RWPE2 (cell line): ENCODE measurements at places on chromosomes 3 and 15.

- DNase-seq: no peak
Observed at GRCh38 chr3:183073839-183074238, 25.5 kb downstream of the MCCC1 start.

DNA sequence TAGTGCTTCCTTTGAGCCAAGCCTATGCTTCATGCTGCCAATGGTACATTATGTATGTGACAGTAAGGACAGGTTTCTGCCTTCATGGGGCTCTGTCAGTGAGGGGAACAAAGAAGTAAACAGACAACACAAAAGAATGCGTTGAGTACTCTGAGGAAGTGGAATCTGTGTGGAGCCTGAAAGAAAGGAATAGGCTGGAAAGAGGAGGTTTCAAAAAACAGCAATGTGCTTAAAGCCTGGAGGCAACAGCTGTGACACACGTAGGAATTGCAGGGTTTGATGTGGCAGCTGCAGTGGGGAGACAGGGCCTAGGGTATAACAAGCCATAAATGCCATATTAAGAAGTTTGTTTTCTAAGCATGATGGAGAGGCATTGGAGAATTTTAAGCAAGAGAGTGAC, 316.7 kb downstream of the CLSTN2 start:
- no peak for DNase-seq

DNA sequence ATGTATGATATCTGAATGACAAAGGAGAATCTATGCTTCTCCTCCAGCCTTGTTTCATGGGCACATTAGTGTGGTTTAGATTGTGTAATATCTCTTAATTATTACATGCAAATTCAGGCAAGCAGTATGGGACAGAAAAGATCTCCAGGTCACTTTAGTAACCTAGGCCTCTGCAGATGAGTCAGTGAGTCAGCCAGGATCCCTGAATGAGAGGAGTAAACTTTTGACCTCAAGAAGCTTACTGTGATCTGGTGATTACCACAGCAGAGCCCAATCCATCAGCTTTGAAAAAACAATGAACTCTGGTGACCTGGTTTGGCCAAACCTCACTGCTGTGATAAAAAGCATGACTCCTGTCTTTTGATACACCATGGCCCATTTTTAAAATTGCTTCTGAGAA, 107.8 kb downstream of the LRRN1 start:
- no peak for DNase-seq

GRCh38 chr3:156535798-156536197, 19.1 kb downstream of the SSR3 start:
- no peak for DNase-seq

DNA sequence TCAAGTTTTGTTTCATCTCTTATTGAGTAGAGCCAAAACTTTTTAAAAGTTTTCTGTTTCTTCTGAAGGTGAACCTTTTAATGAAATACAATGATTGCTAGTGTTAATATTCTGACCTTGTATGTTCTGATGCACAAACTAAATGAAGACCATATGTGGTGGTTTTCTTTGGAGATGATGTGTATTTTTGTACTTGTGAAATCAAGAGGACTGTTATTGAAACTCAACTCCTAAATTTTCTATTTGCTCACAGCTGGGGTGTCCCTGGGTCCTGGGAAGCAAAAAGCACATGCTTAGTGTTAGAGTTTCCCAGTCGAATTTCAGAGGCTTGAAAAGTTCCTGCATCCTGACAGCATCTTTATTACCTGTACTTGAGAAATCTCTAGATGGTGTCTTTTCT, 1185.8 kb upstream of the ALCAM start:
- DNase-seq: no peak

- no peak for DNase-seq
Observed at GRCh38 chr15:38297623-38298388, 45.2 kb downstream of the SPRED1 start.

GRCh38 chr15:33675246-33675645, 293.1 kb upstream of the CHRM5 start:
- DNase-seq: no peak

DNA sequence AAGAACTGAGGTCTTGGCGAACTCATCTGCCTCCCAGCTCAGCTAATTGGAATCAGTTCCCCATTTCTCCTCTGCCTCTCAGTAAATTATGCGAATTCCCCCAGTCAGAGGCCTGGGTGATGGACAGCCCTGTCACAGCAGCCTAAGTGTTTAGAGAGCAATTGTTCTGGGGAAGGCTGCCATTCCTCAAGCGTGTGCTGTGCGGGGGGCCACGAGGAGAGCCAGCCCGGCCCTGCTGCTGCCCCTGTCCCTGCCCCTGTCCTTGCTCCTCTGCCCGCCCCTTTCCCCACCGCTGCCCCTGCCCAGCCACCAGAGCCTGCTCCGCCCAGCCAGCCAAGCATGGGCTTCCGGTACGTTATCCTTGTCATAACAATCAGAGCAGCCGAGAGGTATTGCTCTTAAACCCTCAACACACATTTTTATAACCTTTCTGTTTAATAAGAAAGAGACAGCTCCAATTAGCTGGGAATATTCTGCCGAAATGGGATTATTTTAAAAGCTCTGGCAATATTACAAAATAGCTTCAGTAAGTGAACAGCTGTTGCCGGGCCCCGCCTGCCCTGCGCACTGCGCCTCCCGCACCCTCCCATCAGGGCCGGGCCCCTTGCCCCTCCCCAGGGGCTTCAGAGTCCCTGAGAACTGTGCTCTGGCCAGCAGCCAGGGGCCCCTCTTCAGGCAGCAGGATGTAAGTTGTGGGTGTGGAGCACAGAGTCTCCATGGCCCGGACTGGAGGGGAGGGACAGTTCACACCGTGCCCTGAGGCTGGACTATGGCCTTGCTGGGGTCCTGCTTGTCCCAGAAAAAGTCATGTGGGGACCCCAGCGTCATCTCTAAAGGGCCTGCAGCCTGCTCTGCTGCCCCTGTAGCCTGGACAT, 12.4 kb upstream of the CACNA2D2 start:
- no peak for DNase-seq

- DNase-seq: no peak
Observed at GRCh38 chr3:40642812-40643211, 118.1 kb downstream of the ZNF621 start.

- no peak for DNase-seq
Observed at GRCh38 chr3:10440684-10441083, 64.7 kb downstream of the ATP2B2 start.

DNA sequence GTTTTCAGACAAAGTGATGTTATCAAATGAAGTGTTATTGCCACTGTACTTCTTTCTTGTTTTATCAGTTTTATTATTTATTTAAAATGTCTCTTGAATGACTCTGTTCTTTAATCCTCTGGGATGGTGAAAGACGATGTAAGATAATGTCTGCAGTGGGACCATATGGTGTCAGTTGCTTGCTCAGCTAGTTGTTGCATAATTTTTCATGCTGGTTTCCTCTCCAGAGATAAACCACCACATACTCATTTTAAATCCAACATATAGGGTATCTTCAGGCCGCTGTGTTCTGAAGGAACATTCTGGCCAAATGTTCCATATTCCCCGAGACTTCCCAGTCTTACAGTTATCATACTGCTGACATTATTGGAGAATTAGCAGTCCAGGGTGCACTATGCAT, 75.9 kb downstream of the GABRG3 start:
- no peak for DNase-seq

DNA sequence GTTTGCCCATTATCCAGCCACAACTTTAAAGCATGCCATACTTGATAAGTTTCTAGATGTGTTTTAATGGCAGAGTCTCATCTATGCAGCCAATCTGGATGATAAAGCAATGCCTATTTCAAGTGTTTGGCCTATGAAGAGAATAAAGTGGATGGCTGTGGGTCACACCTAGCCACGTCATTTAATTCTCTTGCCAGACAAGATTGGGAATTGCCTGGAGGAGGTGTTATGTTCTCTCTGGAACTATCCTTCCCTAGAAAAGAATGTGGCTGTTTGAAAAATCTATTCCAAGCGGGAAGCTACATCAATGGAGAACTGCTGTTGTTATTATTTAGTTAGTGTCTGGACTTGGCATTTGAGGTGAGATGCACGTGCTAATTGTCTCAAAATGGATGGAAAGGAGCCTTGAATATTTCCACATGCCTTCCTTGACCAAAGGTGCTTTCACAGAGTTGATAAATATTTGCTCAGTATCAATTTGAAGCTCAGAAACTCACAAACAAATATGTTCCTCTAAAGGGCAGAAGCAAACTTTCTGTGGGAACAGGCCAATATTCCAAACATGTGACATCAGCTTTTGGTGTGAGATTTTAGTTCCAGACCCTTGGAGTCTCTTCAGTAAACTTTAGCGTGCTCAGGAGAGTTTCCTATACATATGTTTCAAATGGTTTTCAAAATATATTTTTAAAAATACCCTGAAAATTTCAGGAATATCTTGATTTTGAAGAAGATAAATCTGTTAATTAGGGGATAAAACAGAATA, 510.6 kb upstream of the SGO1 start:
- DNase-seq: no peak

- DNase-seq: no peak
Observed at GRCh38 chr3:123325766-123326256, 123.1 kb downstream of the ADCY5 start.

GRCh38 chr3:134428401-134428800, 54.2 kb upstream of the AMOTL2 start:
- no peak for DNase-seq
